ENCODE measurements at places on chromosomes 7 and 10.

DNA sequence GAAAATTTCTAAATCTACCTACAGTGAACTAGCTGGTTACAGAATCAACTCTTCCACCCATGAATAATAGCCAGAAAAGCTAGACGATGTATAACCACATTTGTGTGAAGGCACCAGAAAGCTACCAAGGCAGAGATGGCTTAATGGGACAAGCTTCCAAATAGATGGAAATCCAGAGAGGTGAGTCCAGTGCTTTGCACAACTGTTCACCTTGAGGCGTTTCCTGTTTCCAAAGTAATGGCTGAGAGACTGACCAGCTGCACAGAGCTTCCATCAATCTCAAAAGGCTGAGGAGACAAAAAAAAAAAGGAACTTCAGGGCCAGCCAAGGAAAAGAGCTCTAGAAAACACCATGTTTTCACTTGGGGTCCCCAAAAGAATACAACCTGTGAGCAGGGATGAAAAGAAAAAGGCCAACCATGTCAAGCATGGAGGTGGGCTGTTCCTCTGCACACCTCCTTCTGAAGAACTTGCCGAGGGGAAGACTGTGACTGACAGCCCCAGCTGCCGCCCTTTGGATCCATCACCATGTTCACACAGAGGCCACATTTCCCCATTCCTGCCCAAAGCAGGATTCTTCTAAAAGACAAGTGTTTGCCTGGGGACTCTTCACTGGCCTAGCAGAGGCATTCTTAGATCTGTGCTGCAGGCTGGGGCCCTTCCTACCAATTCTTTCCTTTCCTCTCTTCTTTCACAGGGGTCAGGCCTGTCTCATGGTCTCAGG, 72.9 kb downstream of the ARHGAP21 start:
- no peak for DNase-seq

DNA sequence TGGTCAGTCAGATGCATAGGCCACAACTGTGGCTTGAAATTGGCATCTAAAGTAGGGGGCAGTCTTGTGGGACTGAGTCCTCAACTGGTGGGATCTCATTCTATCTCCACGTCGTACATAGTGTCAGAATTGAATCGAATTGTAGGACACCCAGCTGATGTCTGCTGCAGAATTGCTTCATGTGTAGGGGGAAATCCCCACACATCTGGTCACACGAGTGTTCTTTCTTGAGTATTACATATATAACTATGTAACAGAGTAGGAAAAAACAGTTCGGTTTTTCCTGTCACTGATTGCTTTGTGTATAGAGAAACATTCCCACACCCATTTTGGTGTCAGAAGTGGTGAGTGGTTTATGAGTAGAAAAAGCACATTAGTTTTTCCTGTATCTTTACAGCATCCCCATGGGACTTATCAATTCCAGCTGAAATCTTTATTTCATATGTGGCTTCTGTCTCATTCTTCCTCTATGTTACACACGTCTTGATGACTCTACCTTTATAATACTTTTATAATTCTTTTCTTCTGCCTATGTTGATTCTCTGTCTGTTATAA, 79.4 kb upstream of the PCGF5 start:
- DNase-seq = no peak

DNA sequence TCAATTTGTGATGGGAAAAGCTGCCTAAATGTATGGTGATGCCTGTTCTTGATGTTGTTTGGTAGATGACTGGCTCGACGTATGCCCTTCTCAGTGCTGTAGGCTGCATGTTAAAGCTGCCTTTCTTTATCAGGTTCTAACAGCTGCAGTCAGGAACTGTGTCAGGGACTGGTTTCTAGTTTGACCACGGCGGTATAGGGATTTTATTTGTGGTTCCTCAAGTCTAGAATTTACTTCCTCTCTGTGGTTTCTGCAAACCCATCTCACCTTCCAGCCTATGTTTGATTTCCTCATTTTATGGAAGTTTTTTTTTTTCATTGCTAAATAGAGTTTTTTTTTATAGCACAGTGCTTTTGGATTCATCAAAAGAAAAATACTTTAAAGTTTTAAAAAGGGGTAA, 26.5 kb downstream of the LMTK2 start:
- no peak for DNase-seq

GRCh38 chr7:43553999-43554398, 28.9 kb upstream of the STK17A start:
- DNase-seq = no peak

DNA sequence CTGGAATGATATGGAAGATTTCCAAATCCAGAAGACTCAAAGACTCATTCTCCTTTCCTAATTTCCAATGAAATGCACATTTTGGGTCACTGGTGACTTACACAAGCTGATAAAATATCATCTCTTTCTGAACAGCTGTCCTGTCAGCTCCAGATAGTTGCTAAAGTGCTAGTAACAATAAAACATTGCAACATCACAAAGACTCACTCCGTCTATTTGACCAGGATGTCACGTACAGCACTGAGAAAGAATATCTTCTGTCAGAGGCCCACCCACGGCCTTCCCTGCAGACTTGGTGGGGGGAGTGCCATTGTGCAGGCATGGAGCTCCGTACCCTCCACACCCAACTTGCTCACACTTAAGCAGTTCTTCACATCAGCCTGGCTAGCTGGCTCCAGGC, 78.9 kb upstream of the EGR2 start:
- DNase-seq = no peak

DNA sequence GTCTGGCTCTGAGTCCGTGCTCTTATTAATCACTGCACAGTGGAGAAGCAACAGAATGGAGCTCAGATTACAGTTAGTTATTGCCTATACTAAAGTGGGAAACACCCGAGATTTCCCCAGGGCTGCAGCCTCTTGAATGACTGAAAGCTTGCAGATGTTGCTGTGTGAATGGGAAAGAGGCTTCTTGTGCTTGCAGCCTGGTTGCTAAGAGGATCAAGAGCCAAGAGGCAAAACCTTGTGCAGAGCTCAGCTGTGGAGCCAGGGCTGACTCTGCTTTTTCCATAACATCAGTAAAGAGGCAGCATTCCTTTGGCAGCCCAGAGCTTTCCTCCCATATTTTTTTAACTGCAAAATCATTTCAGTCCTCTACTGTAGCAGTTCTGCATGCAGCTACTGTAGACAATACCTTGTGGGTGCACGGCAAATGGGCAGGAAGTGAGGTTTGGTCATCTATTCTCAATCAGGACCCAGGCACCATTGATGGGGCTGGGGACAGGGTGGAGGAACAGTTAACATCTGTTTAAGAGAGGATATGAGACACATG, 86.5 kb downstream of the RALA start:
- DNase-seq = no peak

Data from stimulated activated CD8-positive, alpha-beta memory T cell treated with anti-CD3 and anti-CD28 coated beads, Interleukin-12 subunit alpha, Interleukin-12 subunit beta, amount 100 ng/mL, for 4 hours (primary cell).